ENCODE measurements at places on chromosomes 6 and 20.

DNA sequence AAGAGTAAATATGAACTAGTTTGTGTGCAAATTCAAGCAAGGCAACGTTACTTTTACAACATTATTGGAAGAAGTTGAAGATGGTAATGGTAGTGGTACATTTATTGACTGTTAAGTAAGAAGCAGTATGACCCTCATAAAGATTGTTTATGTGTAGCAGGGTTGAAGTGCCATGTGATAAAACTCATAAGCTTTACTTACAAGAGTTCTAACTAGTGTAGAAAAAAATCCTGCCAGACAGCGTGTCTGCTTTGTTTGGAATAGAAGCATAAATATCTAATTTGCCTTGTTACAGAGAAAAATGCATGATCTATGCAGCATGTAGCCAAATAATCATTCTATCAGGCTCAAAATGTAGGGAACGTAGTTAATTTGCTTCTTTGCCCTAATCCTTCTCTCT lies 450.8 kb upstream of the SOX4 start:
- no peak for DNase-seq

GRCh38 chr20:46196990-46197389 lies 78.9 kb downstream of the CD40 start:
- no peak for DNase-seq

DNA sequence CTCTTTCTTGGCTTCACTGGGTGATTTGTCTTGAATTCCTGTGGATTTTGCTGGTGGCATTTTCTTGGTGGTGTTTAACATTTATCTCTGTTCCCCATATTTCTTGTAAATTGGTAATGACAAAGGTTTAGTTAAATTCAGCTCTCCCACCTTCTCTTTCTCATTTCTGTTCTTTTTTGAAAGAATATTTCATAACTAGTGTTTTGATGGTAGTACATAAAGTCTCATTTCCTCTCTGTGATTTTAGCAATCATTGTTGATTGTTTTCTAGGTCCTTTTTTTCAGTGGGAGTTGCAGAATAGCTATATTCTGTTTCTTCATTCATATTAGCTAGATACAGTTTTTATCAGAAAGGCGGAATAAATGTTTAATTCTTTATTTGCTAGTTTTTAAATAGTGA lies 73.1 kb downstream of the QKI start:
- no peak for DNase-seq

- DNase-seq = no peak
Measured at GRCh38 chr20:19911810-19912382, 105.3 kb upstream of the NAA20 start.

All from stimulated activated CD8-positive, alpha-beta memory T cell treated with anti-CD3 and anti-CD28 coated beads, Interleukin-12 subunit alpha, Interleukin-12 subunit beta, amount 100 ng/mL, for 1 hour (primary cell).